ENCODE measurements at places on chromosomes 11 and 22.

GRCh38 chr11:64210301-64211020 lies 3.9 kb downstream of the FERMT3 start:
- DNase-seq: no peak

DNA sequence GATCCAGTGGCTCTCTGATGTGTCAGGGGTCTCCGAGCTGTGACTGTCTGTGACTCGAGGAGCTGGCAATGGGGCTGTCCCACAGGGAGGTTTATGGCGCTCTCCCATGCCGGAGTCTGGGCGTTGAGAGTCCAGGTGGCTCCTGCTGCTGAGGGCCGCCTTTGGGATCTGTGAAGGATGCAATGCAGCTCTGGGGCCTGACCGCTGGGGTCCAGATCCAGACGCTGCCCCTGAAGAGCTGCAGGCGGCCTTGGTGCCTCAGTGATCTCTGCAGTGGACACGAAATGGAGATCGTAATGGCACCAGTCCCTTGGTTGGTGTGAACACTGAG lies 155.3 kb downstream of the TBC1D22A start:
- DNase-seq: no peak

GRCh38 chr22:46031066-46031465 lies 54.1 kb upstream of the WNT7B start:
- DNase-seq: no peak

DNA sequence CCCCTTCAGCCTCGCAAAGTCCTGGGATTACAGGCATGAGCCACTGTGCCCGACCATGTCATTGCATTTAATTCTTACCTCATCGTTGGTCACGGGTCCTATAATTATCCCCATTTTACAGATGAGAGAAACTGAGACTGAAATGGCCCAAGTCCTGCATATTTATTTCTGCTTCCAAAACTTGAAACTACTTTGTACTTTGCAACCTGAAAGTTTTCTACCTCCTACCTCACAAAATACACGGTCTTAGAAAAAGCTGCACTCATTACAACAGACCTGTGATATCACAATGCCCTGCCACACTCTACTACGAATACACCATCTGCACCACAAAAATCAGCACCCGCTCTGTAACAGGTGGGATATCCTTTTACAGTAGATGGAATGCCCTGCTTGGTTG lies 189.1 kb downstream of the ADAMTS15 start:
- no peak for DNase-seq

- DNase-seq: no peak
Observed at GRCh38 chr22:33386270-33386669, 328.1 kb upstream of the SYN3 start.

DNA sequence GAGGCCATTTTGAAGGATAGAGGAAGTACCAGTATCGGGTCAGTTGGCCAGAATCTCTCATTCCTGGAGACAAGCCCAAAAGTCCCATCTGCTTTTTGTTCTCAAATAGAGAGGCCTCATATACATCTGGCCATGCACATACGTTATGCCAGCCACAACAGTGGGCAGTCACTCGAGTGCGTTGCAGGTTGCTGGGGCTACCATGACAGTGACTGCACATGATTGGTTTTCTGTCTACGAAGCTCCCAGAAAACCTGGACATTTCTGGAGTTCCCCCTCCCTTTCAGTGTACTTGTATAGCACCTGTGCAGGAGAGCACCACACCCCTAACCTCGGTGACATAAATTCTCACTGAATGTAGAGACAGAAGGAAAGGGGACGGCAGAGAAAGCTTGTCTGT lies 62.1 kb downstream of the C22orf31 start:
- no peak for DNase-seq

DNA sequence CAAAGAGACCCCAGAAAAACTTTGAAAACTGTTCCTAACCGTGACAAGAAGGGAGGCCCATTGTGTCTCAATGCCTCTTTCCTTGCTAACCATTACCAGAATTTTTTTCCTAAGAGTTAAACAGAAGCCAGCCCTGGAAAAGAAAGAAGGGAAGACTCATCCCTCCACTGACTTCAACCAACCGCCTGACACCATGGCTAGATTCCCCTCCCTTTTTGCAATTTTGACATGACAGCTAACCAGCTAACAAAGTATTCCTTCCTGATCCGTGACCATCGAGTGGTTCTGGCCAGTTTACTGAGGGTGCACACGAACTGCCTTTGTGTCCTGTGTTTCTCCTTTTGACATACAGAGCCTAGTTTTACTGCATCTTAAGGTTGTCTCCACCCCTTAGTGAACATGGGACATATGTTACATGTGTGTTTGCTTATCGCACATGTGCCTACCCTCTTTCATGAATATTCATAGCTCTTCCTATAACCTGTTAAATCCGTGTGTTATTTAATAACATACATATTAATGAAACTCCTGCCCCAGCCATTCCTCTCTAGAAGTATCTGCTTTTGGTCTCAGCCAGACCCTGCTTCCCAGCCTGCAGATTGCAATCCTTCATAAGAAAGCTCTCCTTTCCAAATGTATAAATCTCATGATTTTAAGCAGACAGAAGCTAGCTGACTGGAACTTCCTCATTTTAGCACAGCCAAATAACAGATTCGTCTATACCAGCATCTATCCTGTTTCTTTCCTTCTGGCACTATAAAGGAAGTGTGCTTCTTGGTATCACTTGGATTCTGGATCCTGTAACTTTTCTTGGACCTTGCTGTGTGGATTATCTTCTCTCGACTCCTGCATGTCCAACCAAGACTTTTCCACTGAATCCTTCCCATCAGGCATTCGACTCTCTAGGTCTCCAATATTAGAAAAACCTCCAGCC lies 37.8 kb downstream of the RASSF10 start:
- no peak for DNase-seq

GRCh38 chr11:78216571-78217287 lies 28.0 kb downstream of the USP35 start:
- DNase-seq: peak; percentile 44

DNA sequence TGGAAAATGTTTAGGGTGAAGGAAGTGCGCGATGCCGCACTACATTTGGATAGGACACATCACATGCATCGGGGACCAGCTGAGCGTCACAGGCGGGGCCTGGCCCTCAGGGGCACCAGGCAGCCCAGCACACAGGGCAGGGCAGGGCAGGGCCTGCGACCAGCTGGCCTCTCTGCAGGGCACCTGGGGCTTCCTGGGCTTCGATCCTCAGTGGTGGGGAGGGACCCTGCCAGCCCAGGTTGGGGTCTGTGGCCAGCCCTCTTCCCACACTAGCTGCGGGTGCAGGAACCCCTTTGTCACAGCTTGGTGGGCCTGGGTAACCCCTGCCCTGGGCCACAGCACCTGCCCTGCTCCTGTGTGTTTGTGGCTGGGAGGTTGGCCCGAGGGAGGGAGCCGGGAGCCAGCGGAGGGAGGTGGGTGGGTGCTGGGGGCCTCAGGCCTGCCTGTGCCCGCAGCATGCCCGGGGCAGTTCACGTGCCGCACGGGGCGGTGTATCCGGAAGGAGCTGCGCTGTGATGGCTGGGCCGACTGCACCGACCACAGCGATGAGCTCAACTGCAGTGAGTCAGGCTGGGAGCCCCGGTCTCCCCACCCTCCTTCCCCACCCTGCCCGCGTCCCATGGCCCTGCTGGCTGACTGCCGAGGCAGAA lies 37.9 kb downstream of the ST14 start:
- peak; percentile 71 for DNase-seq

- DNase-seq: no peak
Observed at GRCh38 chr11:111000400-111001080, 245.0 kb upstream of the POU2AF2 start.

DNA sequence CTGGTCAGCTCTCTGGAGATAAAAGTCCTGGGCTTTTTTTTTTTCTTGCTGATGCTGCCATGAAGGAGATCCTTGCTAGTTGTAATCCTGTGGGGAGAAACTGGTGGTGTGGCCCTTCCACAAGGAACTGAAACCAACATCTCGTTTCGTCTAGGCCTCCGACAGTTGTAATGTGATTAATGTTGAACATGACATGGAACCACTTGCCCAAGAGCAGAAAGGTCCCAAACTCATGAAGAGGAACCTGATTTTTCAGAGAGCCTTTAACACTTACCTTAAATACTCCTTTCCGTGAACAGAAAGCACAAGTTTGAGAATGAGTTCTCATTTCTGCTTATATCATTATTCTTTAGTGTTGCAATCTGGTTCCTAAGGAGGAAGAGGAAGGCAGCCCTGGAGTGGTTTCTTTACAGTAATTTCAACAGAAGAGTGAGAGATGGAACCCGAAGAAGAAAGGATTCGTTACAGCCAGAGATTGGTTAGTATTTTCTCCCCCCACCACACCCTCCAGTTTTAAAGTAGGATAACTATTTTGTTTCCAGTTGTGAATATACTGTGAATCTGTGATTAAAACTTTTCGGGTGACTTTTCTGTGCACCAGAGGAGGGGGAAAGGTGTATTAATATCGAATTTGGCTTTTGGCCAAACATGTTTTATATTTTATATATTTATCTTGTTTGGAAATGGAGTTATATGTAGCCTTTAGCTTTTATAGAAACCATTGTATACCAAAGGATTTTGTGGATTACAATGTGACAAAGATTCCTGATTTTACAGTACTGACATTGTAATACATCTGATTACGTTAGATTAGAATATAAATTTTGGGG lies 2.0 kb downstream of the KDM2A start:
- DNase-seq: no peak

- DNase-seq: no peak
Observed at GRCh38 chr11:10623797-10624761, 55.6 kb upstream of the LYVE1 start.

DNA sequence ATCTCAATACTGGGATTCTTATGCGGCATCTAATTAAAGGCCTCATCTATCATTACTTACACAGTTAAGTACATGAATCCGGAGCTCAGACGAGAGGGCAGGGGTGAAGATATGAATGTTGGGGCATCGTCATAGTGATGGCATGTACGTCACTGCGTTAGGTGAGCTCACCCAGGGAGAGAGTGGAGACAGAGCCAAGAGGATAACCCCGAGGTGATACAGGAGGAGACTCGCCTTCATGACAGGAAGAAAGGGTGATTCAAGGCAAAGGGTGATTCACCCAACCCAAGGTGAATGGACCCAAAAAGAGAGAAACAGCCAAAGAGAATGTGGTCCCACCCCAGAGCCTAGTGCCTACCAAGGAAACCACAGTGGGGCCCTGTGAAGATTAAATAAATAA lies 132.9 kb upstream of the BLID start:
- DNase-seq: peak; percentile 97

DNA sequence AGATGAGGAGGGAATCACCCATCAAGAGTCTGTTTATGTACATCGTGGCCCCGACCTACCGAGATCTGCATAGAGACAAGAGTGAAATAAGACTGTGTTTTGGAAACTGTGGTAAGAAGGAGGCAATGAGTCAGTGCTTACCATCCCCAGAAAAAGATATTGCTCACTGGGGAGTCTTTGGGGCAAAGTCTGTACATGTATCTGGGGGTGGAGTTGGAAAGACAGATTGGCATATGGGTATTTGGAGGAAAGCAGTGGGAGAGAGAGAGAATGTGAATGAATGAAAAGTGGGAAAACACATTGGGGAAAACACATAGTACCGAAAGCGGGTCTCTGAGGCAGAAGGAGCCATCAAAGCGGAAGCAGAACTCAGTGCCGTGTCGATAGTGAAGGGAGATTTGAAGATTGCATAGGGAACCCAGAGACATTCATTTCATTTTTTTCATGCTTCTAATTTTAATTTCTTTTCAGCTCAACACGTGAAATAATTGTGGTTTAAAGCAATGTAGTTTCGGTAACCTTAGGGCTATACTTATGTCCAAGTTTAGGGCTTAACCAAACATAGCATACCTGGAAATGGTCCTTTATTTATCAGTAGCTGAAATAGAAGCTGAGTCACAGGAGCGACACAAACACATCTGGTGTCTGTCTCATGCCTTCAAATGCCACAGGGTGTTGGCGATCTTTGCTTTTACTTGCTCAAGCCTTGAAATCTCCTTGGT lies 98.6 kb upstream of the CD44 start:
- DNase-seq: peak; percentile 98

- peak; percentile 50 for DNase-seq
Observed at GRCh38 chr11:85759915-85760314, 51.0 kb downstream of the SYTL2 start.

GRCh38 chr11:2697866-2698265 lies 1.9 kb downstream of the KCNQ1OT1 start:
- no peak for DNase-seq

- no peak for DNase-seq
Observed at GRCh38 chr22:47210112-47210657, 447.7 kb downstream of the TBC1D22A start.

GRCh38 chr11:61567286-61568061 lies 13.4 kb downstream of the SYT7 start:
- DNase-seq: peak; percentile 64

GRCh38 chr22:29308791-29309262 lies 2.4 kb downstream of the GAS2L1 start:
- DNase-seq: peak; percentile 81

GRCh38 chr11:115500547-115501501 lies 3.4 kb downstream of the CADM1 start:
- DNase-seq: peak; percentile 16

DNA sequence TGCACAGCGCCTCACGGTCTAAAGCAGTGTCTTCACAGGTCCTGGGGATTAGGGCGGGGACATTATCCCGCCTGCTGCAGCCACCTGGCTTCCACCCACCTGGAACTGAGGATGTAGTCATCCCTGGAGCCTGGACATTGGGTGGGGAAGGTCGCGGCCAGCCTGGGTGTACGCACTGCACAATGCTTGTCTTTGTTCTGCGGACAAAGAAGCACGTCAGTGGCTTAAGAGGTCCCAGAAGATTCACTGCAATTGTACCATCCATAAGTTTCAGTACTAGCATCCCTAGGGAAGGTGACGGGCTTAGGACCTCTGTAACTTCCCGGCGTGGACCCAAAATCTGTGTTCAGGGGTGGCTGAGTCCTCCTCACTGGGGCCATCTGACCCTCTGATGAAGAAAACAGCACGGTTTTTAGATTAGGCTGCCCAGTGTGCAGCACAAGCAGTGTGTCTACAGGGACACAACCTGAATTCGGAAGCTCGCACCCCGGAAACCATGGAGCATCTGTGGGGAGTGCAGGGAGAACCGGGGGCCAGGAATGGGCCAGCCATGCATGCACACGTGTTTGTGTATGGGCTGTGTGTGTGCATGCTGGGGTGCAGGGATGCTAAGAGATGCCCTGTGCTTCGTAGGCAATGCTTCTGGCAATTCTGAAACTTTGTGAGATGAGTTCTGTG lies 342.6 kb upstream of the B3GAT1 start:
- no peak for DNase-seq

DNA sequence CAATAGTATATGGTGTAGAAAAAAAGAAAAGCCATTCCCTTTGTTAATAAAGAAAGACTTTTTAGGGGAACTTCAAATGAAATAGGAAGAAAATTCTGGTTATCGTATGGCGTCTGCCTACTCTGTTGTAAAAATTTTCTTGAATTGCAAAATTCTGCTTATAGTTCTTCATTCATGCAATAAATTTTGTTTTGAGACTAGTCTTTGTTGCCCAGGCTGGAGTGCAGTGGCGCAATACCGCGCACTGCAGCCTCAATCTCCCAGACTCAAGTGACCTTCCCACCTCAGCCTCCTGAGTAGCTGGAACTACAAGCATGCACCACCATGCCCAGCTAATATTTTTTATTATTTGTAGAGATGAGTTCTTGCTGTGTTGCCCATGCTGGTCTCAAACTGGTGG lies 5.8 kb downstream of the DDIAS start:
- DNase-seq: no peak

GRCh38 chr11:107711861-107712755 lies at the start of gene SLN:
Gene SLN, minus strand, starts transcription at chr11:107712056.
- DNase-seq: no peak
